ENCODE measurements at places on chromosomes 13 and 19. TPM values are rescaled to one million over a fixed set of nuclear protein-coding genes. Genes with fewer than 3 reads are reported as not detected.
A peak's percentile ranks its signal among the peaks of the same experiment; 100 is the strongest.

DNA sequence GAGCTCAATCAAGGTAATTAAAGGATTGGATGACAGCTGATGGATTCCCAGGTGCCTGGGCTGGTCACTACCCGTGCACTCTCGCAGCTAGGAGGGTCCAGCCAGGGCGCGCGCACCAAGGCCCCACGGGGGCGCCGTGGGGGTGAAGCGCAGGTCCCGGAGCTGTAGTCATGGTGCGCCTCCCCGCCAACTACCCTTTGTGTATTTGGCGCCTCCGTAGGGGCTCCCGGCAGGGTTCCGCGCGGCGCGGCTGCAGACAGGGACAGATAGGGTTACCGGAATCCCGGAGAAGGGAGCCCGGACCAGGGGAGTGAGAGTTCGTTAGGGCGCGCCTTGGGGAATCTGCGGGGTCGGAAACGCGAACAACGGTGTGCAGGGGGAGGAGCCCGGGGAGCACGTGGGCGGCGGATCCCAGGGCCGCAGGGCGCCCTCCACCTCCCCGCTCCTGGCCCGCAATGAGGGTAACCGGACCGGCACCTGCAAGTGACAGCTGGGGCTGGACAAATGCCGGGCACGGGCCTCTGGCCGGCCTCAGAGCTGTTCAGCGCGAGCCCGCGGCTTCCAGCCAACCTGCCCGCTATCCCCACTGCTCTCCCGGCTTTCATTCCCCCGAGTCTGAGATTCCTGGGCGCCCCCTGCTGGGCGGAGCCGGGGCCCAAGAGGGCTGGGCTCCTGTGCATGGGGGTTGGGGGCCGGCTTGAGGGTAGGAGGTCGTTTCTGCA lies 3.4 kb upstream of the PRAM1 start:
- DNase-seq: peak; percentile 56

- no peak for DNase-seq
Measured at GRCh38 chr19:44993926-44994537, 7.2 kb upstream of the RELB start.

- peak; percentile 28 for DNase-seq
Measured at GRCh38 chr13:57665481-57665880, 33.9 kb downstream of the PCDH17 start.

DNA sequence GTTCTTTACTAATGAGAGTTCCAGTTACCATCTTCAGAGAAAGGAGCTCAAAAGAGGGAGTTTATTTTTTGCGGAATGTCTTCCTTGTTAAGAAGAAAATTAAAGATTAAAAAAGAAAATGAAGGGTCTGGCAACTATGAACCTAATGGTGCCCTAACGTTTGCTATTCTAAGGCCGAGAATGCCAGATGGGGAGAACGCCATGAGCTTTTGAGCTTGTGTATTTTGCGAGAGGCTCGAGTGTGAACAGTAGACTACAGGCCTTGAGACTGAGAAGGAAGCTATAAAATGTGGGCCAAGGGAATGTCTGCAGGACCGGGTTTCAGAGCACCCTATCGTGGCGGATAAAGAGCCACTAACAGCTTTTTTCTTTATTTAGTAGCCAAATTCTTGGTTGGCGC lies 6.7 kb downstream of the FGF14 start:
- no peak for DNase-seq

- no peak for DNase-seq
Measured at GRCh38 chr13:66640231-66640630, 589.9 kb downstream of the PCDH9 start.

DNA sequence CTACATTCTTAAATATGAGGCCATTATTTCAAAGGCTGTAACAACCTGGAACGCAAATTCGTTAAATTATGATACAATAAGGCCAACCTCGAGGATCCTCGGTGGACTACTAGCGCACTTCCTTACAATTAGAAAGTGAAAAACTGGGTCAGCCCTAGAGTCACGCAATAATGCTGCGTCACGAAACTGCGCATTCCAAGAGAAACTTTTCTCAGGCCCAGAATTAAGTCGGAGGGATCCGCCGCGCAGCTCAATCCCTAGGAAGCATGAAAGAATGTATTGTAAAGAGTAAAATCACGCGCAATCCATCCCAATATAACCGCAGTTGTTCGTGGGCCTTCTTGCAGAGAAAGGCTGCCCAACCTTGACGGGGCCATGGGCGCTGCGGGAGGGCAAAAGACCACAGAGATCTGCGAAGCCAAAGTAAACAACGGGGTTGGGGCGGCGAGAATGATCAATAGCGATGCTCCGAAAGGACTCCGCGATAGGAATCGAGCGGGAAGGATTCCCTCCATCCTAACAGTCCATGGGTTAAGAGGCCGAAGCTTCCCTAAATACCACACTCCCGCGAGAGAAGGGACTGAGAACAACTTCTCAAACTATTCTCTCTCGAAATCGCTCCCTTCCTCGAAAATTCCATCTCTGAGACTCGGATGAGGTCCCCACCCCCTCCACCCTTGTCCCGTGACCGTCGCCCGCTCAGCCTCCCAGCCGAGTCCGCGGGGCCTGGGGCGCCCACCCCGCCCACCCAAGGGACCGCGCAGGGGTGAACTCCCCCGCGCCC lies 564 bp downstream of the SPART start:
- DNase-seq: peak; percentile 88

The FLT1 gene
- 20.6 TPM for polyA plus RNA-seq

DNA sequence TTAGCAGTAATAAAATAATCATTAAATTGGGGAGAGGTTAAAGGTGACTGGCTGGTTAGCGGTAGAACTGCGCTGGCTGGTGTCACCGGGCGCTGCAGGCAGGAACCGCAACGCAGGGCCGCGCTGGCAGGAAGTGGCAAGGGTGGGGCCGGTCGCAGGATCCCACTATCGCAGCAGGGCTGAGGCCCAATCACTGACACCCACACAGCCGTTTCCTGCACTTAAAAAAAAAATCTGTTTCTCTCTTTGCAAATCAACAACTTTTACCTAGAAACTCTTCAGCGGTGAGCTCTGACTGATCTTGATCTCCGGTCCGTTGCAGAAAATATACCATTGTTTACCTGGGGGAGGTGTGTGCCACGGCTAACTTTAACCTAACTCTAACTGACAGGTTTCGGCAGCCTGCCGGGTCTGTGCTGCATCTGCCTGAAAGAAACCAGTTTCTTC lies 46.9 kb downstream of the KLF2 start:
- peak; percentile 32 for DNase-seq

The ZNF560 gene
- polyA plus RNA-seq: not detected

DNA sequence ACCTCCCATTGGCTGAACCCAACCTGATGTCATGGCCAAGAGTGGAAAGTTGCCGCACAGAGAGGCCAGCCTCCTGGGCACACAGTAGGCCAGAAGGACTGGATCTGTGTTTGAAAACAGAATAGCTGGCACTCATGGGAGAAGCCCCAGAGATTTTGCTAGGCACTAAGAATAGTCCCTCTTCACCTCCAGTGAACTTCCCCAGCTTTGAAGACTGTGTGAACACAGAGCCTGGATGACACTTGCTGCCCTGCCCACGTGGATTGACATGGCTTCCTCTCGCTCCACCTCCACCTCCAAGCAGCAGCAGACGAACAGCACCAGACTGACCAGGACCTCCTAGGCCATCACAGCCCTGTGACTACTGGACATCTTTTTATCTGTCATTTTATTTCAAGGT lies 37.9 kb upstream of the KL start:
- DNase-seq: no peak

DNA sequence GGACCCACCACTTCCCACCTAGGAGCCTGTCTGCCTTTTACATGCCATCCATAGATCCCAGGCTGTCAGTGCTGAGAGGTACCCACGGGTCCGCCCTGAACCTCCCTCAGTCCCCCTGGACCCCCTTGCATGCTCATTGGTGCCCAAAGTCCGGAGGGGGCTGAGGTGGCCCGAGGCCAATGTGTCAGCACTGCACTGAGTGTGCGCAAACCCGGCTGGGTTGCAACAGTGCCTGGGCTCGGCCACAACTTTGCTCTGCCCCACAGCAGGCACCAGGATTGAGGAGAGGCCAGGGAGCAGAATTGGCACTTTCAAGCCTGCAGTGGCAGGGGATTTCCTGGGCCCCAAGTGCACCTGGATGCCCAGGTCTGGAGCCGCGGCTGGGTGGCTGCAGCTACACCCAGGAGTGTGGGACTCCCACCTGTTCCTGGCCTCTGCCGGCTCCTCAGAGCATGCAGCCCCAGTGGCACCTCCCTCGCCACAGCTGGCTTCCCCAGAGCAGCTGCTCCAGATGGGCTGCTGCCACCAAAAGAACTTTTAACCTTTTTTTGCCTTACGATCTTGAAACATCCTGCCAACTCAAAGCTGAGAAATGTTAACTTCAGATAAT lies 837.0 kb downstream of the SLITRK6 start:
- no peak for DNase-seq

DNA sequence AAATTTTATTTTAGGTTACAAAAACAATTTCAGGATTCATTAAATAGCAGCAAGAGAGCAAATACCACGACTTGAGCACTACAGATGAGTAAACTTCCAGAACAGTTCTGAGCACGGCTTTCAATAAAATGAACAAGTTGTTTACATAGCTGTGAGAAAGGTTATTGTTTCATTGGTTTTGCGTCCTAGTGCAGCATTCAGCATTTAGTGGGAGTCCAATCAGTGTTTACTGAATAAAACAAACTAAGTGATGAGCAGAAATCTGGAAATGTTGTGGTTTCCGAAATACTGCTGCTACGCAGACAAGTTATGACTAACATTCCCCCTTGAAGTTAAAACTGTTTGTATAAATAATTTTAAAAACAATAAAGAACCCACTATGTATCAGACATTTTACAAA lies 251.5 kb upstream of the STARD13 start:
- DNase-seq: no peak

DNA sequence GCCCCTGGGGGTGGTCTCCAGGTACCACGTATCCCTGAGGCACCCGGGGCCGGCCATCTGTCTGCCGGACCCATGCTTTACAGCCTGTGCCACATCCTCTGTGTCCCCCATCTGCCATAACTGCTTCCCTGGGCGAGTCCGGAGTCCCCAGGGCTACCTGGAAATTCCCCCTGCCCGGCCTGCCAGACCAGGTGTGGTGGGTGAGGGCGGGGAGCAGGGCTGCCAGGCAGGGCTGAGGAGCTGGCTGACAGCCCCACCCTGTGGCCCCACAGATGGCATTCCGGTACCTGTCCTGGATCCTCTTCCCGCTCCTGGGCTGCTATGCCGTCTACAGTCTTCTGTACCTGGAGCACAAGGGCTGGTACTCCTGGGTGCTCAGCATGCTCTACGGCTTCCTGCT lies 10.3 kb upstream of the RELB start:
- DNase-seq: no peak

DNA sequence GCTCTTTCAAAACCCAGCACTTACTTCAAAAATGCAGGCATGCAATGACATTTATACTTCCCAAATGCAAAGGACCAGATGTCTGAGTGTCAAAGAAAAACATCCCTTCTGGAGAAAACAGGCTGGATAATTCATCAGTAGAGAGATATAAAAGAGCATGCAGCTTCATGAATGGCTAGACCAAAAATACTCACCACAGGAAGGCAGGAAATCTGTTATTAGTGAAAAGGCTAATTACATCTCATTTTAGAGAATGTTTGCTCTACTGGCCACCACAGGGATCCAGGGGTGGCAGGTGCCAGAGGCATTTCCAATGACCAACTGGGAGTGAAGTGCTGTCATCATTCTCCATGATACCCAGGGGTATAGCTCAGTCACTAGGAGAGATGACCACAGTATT lies 106.5 kb downstream of the LHFPL6 start:
- DNase-seq: no peak

GRCh38 chr19:2428321-2428690 lies 920 bp upstream of the TIMM13 start:
- DNase-seq: peak; percentile 22

Data from muscle of back (tissue), 13 donors.